Endodermal cell (in vitro differentiated cells): ENCODE measurements at places on chromosomes 6 and 20. TPM values are rescaled to one million over a fixed set of nuclear protein-coding genes. Genes with fewer than 3 reads are reported as not detected.

DNA sequence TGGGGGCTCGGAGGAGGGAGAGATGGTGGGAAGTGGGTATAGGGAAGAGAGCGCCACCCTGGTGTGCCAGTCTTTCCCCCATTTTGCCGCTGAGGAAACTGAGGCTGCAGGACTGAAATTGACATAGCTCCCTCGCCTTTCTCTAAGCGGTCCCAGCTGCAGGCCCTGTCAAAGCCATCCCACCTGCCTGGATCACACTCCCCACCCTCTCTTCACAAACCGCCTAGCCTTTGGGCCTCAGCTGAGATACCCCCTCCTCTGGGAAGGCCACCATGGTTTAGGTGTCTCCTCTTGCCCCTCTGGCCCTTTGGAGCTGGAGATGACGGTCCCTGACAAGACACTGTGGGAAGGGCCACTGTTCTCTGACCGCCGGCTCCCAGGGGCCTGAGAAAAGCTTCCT lies 16.9 kb downstream of the SRC start:
- no peak overlapping the region for H3K27ac ChIP-seq
- H3K4me1 ChIP-seq, result no peaks in the 10 kb centered on the region
- no peaks in the 10 kb centered on the region for H3K27me3 ChIP-seq
- peaks cover 55% of the 10 kb centered on the region for H3K36me3 ChIP-seq
- H3K4me3 ChIP-seq, result no peak overlapping the region

DNA sequence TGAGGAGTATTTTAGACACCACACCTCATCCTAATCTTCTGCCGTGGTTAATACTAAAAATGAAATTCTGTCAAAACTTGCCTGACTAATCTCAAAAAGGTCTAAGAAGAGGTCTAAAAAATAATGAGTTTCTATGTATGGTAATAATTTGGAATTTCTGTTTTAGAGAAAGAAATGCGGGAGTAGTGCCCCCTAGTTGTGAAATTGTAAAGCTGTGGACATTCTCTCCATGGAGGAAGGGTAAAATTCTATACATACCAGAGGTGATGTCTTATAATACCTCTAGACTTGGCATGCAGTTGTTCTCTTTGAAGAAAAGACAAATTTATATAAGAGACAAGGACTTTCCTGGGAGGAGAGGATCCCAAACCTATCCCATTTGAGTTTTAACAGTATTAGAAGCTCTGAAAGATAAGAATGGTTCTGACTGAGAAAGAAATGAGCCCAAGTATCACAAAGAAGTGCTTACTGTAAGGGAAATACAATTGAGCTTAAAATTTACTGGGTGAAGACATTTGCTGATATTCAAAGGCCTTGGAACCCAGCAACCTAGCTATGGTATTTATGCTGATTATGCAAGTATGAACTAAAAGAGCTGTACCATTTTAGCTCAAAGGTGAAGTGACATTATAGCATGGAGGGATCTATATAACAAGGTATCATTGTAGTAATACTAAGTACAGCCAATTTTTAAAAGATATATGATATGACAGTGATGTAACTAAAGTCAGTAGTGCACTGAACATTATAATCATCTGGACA lies 5.1 kb upstream of the EPHA7 start:
- H3K4me1 ChIP-seq, result no peaks in the 10 kb centered on the region
- peaks cover 22% of the 10 kb centered on the region for H3K27me3 ChIP-seq
- DNase-seq, result no peak
- no peaks in the 10 kb centered on the region for H3K36me3 ChIP-seq
- H3K27ac ChIP-seq, result no peak overlapping the region

- no peak overlapping the region for H3K4me3 ChIP-seq
- no peaks in the 10 kb centered on the region for H3K27me3 ChIP-seq
- H3K4me1 ChIP-seq, result peaks cover 2% of the 10 kb centered on the region
- no peak overlapping the region for H3K27ac ChIP-seq
- DNase-seq, result peak; percentile 30
Observed at GRCh38 chr20:25257130-25257529, 9.2 kb downstream of the PYGB start.

DNA sequence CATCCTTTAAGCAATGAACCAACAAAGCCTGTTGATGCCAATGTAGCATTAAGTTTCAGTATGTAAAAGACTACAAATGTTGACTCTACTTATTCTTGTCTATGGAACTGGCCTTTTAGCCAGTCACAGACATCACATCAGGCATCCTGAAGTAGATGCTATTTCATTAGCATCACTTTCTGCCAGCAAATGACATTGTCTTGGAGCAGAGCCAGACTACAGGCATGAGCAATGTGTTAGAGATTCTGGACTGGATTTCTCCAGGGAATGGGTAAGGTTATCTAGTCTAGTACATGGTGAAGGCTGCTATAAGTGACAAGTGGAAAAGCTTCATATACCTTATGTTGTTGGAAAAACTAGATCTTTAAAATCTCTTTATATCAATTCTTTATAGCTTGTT lies 142.9 kb downstream of the ADGRB3 start:
- no peaks in the 10 kb centered on the region for H3K27me3 ChIP-seq
- no peak for DNase-seq
- no peaks in the 10 kb centered on the region for H3K36me3 ChIP-seq
- no peak overlapping the region for H3K27ac ChIP-seq
- H3K4me3 ChIP-seq, result no peak overlapping the region

DNA sequence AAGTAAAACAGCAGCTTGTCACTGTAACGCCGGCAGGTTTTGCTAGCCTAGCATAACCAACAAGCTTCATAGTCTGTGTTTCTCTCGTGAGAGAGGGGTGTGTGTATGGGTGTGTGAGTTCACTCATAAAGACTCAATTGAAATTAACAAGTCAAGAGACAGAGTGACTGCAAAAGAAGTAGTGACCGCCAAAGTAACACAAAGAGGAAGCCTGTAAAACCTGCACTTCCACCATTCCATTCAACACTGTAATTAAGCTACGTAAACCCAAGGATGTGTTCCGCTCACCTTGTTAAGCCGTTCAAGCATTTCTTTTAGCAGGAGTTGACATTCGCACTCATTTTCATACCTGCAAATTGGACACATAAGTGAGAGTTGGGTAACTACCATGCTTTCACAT lies 6.6 kb downstream of the BFSP1 start:
- H3K27me3 ChIP-seq, result no peaks in the 10 kb centered on the region
- no peak overlapping the region for H3K4me3 ChIP-seq
- no peak overlapping the region for H3K27ac ChIP-seq
- no peaks in the 10 kb centered on the region for H3K36me3 ChIP-seq
- no peaks in the 10 kb centered on the region for H3K4me1 ChIP-seq
- no peak for DNase-seq

GRCh38 chr20:10379761-10380160 lies 54.3 kb downstream of the MKKS start:
- no peaks in the 10 kb centered on the region for H3K27me3 ChIP-seq
- no peak overlapping the region for H3K4me3 ChIP-seq
- no peaks in the 10 kb centered on the region for H3K4me1 ChIP-seq
- DNase-seq, result no peak

GRCh38 chr6:96864216-96865054 lies 27.2 kb upstream of the GPR63 start:
- no peaks in the 10 kb centered on the region for H3K4me1 ChIP-seq
- H3K27me3 ChIP-seq, result no peaks in the 10 kb centered on the region
- H3K4me3 ChIP-seq, result no peak overlapping the region
- H3K27ac ChIP-seq, result peak overlapping the region; percentile 49
- no peaks in the 10 kb centered on the region for H3K36me3 ChIP-seq
- DNase-seq, result no peak

- no peak overlapping the region for H3K27ac ChIP-seq
- H3K36me3 ChIP-seq, result no peaks in the 10 kb centered on the region
- no peaks in the 10 kb centered on the region for H3K27me3 ChIP-seq
- peaks cover 8% of the 10 kb centered on the region for H3K4me1 ChIP-seq
- H3K4me3 ChIP-seq, result no peak overlapping the region
Observed at GRCh38 chr6:147156218-147156617, 48.0 kb upstream of the STXBP5 start.

- no peaks in the 10 kb centered on the region for H3K36me3 ChIP-seq
- no peaks in the 10 kb centered on the region for H3K27me3 ChIP-seq
- DNase-seq, result no peak
- no peaks in the 10 kb centered on the region for H3K4me1 ChIP-seq
Observed at GRCh38 chr6:134015719-134016557, 36.5 kb downstream of the SLC2A12 start.

DNA sequence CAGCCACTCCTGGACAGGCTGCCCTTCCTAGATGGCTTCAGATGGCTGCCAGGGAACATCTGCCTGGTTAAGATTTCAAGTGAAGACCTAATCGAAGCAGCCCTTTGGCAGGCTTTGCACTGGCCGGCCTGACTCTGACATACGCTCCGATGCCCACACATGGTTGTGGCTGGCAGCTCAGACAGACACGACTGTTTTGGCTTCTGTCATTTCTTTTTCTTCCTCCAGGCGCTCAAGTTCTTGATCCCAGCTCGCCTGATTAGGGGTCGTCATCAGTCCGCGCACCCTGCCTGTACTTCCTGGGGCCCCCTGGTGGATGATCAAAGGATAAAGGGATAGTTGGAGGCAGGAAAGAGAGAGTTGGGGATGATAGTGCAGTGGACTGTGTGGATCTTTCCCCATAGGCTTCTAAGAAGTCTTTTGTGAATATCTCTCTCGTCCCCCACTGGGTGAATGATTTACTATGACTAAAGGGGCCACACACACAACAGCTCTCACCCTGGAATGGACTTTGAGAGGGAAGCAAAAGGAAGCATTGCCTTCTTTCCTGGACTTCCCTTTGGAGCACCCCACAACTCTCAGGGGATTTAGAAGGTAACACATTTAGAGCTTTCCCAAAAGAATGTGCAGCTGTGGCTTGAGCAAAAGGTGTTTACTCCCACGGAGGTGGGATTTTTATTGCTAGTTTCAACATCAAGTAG lies 21.4 kb upstream of the TRAM2 start:
- no peaks in the 10 kb centered on the region for H3K36me3 ChIP-seq
- no peak overlapping the region for H3K4me3 ChIP-seq
- H3K27me3 ChIP-seq, result no peaks in the 10 kb centered on the region

- no peak overlapping the region for H3K4me3 ChIP-seq
- no peaks in the 10 kb centered on the region for H3K27me3 ChIP-seq
- DNase-seq, result no peak
- H3K4me1 ChIP-seq, result no peaks in the 10 kb centered on the region
- H3K36me3 ChIP-seq, result no peaks in the 10 kb centered on the region
- no peak overlapping the region for H3K27ac ChIP-seq
Observed at GRCh38 chr20:17417225-17417624, 114.0 kb downstream of the BFSP1 start.

ANKS1A gene
- total RNA-seq, result 31.9 and 34.9 TPM in 2 replicates

KIF6 gene
- 0.26 to 1.1 TPM (median 0.67 TPM) in 3 replicates for total RNA-seq

C20orf141 gene
- not detected in 3 replicates for total RNA-seq
